Left lung (tissue), 14 donors: ENCODE measurements at places on chromosomes 5 and 9. TPM values are rescaled to one million over a fixed set of nuclear protein-coding genes. Genes with fewer than 3 reads are reported as not detected.
A peak's percentile ranks its signal among the peaks of the same experiment; 100 is the strongest.

DNA sequence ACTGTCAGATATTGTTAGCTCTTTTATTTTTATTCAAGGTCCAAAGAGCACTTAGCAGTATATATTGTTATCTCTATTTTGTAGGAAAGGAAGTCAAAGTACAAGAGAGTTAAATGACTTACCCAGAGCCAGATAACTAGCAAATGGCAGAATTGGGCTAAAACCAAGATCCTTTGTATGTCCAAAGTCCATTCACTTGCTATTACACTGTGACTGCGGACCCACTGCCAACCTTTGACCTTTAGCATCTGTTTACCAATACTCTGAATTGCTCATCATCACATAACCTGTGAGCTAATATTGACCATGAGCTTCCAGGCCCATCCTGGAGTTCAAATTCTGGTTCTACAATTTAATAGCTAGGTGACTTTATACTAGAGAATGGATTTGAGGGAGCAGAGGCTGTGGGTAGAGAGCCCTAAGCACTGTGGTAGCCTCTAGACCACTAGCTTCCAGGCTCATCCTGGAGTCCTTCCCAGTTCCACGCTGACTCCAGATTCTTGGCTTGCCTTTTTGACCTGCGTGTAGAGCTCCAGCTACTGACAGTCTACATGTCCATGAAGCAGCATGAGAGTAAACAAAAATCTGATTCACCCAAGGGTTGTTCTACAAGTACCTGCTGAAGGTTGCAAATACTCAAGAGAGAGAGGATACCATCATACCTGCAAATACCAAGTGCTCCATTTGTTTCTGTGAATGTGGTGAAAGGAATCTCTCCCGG is 424.0 kb downstream of the SH3GL2 start:
- no peak for DNase-seq

- DNase-seq = no peak
Measured at GRCh38 chr9:38232895-38233294, 159.6 kb upstream of the ALDH1B1 start.

The IRGM gene
- polyA plus RNA-seq = 0.75 TPM

DNA sequence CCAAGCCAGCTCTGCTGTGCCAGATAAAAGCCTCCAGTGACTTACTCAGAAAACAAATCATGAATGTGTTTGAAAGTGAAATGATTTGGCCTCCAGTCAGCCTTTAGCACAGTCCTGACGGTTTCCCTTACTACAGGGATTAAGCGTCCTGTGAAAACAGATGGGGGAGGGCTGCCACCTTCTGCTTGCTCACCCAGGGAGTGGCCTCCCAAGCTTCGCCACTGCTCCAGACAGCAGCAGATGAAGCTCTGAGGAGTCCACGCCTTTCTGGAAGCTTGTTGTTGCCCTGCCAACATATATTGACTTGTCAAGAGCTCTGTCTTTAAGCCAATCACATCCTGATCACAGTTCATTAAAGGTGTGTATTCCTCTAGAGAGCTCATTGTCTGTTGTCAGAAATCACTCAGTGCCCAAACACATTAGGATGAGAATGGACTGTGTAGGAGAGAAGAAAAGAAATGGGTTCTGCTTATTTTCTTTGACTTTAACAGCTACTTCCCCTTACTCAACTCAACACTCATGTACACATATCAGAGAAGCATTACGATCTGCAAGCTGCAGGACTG is 4.9 kb upstream of the FYB1 start:
- DNase-seq = no peak

- DNase-seq = no peak
Measured at GRCh38 chr5:113161806-113162205, 185.2 kb downstream of the DCP2 start.

DNA sequence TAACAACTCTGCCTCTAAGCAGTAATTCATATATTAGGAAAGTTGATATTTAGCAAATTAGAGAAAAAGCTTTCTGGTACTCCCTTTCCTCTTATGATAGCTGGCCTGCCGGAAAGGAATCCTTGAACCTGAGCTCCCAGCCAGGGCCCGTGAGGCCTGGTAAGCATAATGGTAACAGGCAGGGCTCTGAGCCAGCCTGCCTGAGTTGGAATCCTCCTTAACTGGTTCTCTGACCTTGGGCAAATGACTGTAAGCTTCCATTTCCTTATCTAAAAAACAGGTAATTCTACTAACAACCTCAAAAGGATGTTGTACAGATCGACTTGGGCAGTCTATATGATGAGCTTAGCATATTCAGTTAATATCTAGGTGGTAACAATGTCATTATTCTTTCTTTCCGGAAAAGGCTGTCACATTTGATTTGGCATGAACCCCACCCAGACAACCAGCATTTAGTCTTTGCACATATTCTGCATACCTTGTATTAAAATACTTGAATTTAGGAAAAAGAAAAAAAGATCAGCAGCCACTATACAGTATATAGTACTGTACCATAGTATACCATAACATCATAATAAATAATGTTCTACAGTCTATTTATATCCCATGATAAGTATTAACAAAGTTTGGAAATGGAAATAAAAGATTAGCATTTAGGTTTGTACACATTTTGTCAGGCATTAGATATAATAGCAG is 55.7 kb upstream of the MAP3K1 start:
- no peak for DNase-seq

The ZNF883 gene
- polyA plus RNA-seq = 8.8 TPM

The FCN1 gene
- polyA plus RNA-seq = 3.4 TPM

- no peak for DNase-seq
Measured at GRCh38 chr9:95611354-95611753, 94.6 kb upstream of the PTCH1 start.

DNA sequence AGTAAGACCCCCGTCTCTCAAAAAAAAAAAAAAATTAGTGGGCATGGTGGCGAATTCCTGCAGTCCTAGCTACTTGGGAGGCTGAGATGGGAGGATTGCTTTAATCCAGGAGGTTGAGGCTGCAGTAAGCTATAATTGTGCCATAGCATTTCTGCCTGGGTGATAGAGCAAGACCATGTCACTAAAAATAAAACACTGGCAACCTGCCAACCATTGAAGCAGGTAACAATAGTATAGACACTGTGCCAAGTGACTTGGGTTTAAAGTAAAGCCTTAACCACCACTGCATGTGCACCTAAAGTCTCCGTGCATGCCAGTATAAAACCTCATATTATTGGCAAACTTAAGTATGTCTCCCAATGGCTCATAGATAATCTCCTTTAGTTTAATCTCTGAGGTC is 3.4 kb upstream of the APBA1 start:
- DNase-seq = no peak

DNA sequence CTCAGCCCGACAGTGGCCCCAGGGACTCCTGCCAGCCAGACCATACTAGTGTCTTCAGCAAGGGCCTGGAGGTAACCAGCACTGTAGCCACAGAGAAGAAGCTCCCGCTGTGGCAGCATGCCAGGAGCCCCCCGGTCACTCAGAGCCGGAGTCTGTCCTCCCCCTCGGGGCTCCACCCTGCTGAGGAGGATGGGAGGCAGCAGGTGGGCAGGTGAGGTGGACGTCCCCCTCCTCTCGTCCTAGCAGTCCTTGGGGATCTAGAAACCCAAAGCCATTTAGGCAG is 28.0 kb upstream of the LRRC14B start:
- DNase-seq = no peak

- no peak for DNase-seq
Measured at GRCh38 chr5:113606298-113607134, 93.0 kb downstream of the YTHDC2 start.

The SPAAR gene
- polyA plus RNA-seq = 3.4 TPM

DNA sequence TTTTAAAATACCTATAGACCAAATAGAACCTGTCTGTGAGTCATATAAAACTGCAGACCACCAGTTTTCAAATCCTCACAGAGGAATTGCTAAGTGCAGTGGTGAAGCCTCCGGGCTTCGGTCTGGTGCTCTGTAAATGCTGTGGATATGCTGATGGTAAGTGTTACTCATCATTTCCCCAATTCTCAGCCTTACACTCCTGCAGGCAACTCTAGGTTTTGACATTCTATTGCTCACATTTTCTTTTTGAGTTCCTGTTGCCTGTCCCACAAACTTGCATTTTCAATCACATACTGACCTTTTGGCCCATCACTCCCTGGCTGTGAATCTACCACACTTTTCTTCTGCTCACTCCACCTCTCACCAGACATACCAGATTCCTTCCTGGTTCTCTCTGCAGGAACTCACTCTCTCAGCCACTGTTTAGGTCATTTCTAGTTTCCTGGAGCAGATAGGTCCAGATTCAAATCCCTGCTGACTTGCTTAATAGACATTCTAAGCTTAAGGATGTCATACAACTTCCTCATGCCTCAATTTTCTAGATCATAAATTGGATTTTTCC is 192.9 kb downstream of the RAB3C start:
- no peak for DNase-seq

The N4BP3 gene
- 20.4 TPM for polyA plus RNA-seq

The SLC45A2 gene
- polyA plus RNA-seq = 0.11 TPM

GRCh38 chr5:135435467-135436330 is 11.4 kb downstream of the DCANP1 start:
- DNase-seq = no peak

The SPATA31C2 gene
- 0.06 TPM for polyA plus RNA-seq

DNA sequence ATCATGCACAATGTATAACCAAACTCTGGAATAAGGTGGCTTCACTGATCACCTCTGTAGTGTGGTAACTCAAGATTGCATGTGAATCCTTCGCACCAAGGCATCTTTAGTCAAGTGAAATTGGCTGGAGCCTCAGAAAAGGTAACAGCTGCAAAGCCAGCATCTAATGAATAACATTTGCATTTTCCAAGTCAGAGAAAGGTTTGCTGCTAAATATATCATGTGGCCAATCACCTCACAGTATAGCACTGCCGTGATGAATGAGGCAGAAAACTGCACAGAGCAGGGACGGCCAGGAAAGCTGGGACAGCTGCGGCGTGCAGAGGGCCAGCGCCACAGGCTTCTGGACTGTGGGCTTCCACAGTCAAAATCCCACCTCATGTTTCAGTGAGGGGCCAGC is 18.5 kb downstream of the MRPS27 start:
- no peak for DNase-seq

GRCh38 chr5:71925608-71926091 is 181.6 kb upstream of the MAP1B start:
- DNase-seq = no peak

The SPINK7 gene
- polyA plus RNA-seq = 0.67 TPM

GRCh38 chr9:717722-718121 is 123.8 kb upstream of the DMRT1 start:
- no peak for DNase-seq

GRCh38 chr5:162067655-162068411 is at the start of gene GABRG2:
Gene GABRG2 (plus strand): TSS chr5:162067773. CDS start chr5:162068000, 227 bp downstream.
- DNase-seq = no peak

DNA sequence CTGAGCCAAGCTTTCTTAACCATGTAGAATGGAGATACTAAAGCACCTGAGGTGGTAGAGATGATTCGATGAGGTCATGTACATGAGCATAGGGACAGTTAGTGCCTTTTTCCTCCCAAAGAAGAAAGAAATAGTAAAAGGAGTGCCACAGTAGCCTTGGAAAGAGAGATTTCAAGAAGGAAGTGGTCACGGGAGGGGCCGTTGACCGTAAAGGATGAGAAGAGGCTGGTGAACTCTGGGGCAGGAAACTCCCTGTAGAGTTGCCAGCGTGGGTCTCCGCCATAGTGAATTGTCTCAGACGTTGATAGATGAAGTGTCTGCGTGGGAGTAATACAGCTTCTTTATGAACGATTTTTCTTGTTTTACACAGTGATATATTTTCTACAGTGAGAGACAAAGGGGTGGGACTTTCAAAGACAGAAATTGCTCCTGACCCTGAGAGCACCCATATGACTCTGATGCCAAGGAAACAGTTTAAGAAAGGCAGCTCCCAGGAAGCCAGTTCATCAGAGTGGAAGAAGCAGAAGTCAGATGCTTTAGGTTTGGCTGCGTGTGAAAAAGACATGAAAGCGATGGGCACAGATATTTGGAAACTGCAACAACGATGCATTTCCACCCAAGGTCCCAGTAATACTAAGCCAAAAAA is 41.3 kb downstream of the UGCG start:
- no peak for DNase-seq

- no peak for DNase-seq
Measured at GRCh38 chr5:117486261-117486660, 911.6 kb upstream of the SEMA6A start.

The DMRT3 gene
- polyA plus RNA-seq = not detected

DNA sequence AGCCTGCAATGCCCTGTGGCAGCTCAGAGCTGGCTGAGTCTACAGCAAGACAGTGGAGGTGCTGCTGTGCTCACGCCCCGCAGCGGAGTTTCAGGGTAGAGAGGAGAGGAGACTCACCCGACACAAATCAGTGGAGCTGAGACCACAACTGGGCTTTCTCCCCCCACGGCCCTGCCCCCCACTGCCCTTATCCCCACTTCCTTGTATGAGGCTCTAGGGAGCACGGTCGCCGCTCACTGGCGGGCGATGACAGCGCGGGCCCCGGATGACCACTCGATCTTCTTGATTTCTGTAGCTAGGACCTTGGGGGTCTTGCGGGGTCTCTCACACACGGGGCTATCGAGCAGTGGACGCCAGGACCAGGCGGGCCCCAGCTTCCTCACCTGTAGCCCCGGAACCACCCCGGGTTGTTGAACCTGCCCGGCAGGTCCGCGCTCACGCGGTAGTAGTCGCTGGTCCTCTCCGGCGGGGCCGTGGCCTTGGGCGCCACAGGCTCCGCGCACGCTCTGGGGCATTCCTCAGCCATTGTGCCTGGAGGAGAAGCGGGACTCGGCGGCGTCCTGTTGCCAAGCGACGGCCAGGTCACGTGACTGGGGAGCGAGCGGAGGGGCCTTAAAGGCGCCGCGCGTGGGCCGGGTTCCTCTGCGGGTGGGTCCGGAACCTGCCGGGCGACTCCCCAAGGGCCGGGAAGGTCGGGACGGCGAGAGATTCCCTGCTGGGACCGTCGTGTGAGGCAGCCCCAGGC is 984 bp upstream of the MRPS2 start:
- DNase-seq = peak; percentile 88

GRCh38 chr5:133337795-133338445 is 274.4 kb downstream of the FSTL4 start:
- no peak for DNase-seq

GRCh38 chr9:79263628-79264027 is 308.1 kb upstream of the TLE4 start:
- no peak for DNase-seq

The CD14 gene
- 11.1 TPM for polyA plus RNA-seq

The TICAM2 gene
- 6.2 TPM for polyA plus RNA-seq

- no peak for DNase-seq
Measured at GRCh38 chr5:166373817-166374216, 1917.6 kb upstream of the WWC1 start.

- DNase-seq = peak; percentile 82
Measured at GRCh38 chr5:80255811-80256712, at the start of gene SERINC5. Gene SERINC5 (minus strand): TSS chr5:80256048. CDS start chr5:80255922, 126 bp downstream.

The STPG3 gene
- 1.3 TPM for polyA plus RNA-seq

The RXRA gene
- 42.2 TPM for polyA plus RNA-seq

The CENPK gene
- 42.1 TPM for polyA plus RNA-seq
